Fibroblast of the aortic adventitia (primary cell): ENCODE measurements at places on chromosomes 2 and 18. TPM values are rescaled to one million over a fixed set of nuclear protein-coding genes. Genes with fewer than 3 reads are reported as not detected.

The NYAP2 gene
- not detected in 2 replicates for total RNA-seq

- DNase-seq = no peak
These were observed 893.5 kb upstream of the KLHL29 start for GRCh38 chr2:22491442-22491841.

- DNase-seq = peak; percentile 91
These were observed 13.1 kb upstream of the CATIP start for GRCh38 chr2:218343591-218343990.

DNA sequence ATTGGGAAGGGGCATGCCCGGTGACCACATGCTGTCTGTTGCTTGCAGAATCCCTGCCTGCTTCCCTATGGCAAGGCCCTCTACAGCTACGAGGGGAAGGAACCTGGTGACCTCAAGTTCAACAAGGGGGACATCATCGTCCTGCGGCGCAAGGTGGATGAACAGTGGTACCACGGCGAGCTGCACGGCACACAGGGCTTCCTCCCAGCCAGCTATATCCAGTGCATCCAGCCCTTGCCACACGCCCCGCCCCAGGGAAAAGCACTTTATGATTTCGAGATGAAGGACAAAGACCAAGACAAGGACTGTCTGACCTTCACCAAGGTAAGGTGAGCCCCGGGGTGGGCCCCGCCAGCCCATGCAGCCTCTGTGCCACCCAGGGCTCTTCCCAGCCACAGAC lies 218.6 kb downstream of the SH3RF3 start:
- no peak for DNase-seq

DNA sequence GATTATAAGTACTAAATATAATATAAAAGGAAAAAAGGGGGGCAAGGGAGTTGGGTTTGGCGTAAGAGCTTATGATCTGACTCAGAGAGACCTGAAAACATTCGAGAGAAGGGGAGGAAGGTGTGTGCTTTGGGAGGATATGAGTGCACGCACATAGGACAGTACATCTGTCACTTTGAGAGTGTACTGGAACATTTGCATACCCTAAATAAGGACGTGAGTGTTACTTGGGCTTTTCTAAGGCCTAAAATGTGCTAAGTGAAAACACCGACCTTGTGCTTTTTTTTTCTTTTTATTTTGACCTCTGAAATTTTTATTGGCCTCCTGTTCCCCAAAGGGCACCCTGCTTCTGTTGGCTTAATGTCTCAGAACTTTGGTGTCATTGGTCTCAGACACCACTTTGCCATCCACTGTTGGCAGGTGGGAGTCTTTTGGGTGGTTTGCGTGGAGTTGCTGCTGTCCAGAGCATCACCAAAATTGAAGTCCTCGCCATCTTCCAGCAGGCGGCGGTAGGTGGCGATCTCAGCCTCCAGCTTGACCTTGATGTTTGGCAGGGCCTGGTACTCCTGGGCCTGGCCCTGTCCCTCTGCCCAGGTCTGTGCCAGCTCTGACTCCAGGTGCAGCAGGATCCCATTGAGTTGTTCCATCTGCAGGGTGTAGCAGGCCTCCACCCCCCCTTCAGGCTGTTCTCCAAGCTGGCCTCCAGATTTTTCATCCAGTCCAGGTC lies 57.7 kb downstream of the CD28 start:
- no peak for DNase-seq

GRCh38 chr2:147945660-147946059 lies 74.9 kb downstream of the ORC4 start:
- DNase-seq = peak; percentile 26

- DNase-seq = peak; percentile 48
These were observed 14.5 kb downstream of the CLIP4 start for GRCh38 chr2:29129586-29130281.

- no peak for DNase-seq
These were observed 87.6 kb downstream of the THADA start for GRCh38 chr2:43508209-43508608.

GRCh38 chr18:34661464-34662087 lies 48.5 kb upstream of the DTNA start:
- peak; percentile 63 for DNase-seq

- DNase-seq = peak; percentile 59
These were observed 2.8 kb downstream of the NPAS2 start for GRCh38 chr2:100822587-100823248.

DNA sequence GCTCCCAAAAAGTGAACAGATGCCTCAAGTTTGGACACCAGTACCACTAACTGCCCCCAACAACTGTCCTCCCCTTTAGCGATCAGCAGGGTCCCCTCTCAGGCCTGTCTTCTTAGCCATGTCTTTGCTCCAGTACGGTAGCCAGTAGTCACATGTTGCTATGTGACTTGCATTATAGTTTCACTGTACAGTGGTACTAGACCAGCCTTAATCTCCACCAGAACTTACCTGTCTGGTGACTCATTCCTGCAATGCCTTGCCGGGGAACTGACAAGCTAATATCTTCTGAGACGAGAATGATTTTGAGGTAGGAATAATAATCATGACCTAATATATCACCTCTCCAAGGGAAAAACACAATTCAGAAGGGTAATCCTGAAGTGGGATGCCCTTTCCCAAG lies 23.7 kb downstream of the ACMSD start:
- DNase-seq = no peak

- DNase-seq = no peak
These were observed 25.4 kb downstream of the FBLN7 start for GRCh38 chr2:112163541-112163981.

DNA sequence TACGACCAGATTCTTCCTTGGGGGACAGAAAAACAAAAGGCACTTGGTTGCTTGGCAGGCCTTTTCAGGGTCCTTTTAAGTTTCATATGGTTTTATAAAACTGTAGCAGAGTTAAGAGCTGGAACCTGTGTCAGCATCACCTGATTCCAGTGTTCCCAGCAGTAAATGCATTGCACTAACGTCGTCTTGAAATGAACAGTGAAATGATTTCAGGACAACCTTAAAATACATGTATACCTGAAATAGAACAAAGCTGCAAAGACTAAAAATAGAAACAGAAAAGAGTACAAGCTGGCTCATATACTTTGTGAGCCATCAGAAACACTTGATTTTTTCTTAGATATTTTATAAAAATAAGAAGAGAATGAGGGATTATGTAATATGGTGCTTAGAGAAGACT lies 51.9 kb downstream of the ACSL3 start:
- no peak for DNase-seq

GRCh38 chr2:74556831-74557370 lies 2.4 kb downstream of the DOK1 start:
- no peak for DNase-seq

The ODC1 gene
- 41.4 and 129 TPM in 2 replicates for total RNA-seq

The SP100 gene
- 151 and 169 TPM in 2 replicates for total RNA-seq

The MC2R gene
- total RNA-seq = not detected in 2 replicates

DNA sequence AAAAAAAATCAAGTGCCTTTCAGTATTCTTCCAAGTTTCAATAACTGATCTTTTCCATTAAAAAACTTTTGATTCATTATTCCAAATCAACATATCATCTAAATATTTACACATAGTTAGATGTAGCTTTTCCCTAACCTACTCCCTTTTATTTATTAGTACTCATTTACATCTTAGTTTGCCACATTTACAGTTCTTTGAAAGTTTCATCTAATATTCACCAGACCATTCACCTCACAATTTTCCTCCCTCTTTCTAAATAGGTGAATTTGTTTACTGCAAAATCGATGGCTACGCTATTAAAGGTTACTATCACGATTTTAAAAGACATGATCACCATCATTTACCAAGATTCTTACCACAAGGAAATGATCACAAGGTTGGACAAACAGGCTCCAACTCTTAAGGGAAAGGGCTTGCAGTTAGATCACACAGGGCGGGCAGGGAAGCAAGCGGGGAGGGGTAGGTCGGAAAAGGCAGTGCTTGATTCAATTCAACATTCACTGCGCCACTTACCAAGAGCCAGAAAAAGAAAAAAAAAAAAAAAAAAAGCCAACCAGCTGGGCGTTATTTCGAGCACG lies 654 bp upstream of the MARCHF7 start:
- no peak for DNase-seq

DNA sequence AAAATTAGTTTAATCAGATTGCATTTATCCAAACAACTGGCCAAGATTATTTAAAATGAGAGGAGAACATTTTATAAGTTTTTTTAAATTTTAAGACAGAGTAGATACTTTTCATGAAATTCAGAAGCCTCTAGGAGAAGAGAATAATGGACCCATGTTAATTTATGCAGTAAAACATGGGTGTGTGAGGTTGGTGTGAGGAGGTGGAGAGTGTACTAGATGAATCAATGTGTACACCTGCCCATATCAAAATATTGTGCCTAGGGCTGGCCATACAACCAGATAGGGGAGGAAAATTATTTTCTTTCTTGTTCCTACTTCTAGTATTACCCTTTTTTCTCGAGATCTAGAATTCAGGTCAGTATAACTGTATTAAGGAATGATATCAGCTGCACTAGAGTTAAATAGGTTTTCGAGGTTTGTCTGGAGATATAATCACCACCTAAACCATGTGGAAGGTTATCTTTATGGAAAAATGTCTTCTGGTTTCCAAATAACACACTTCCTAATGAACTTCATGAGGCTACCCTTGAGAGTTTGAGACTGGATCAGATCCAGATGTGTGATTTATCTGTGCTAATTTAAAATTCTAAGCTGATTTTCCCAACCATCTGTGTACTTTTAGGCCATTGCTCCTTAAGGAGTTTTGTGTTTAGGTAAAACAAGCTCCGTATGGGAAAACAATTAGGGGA lies 37.6 kb downstream of the TMEM178A start:
- no peak for DNase-seq

- DNase-seq = no peak
These were observed 121.0 kb downstream of the MYO3B start for GRCh38 chr2:170298861-170299429.

The NCKAP5 gene
- total RNA-seq = 1.7 and 4.4 TPM in 2 replicates

DNA sequence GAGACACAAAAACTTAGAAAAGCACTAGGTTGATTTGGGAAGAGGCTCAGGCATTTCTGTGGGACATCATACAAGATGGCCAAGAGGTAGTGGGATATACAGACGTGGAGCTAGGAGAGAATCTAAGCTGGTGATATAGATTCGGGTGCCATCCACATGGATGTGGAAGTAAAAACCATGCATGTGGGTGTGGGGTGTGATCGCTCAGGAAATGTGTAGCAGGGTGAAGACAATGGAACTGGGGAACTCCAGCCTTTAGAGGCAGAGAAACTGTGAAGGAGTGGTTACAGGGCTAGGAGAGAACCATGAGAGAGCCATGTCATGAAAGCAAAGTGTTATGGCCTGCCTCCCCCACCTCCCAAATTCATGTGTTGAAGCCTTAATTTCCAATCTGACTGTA lies 43.0 kb upstream of the CTLA4 start:
- DNase-seq = no peak
